ENCODE measurements at places on chromosomes 2 and 18. TPM values are rescaled to one million over a fixed set of nuclear protein-coding genes. Genes with fewer than 3 reads are reported as not detected.

GRCh38 chr2:155377931-155378444 lies 679.5 kb downstream of the KCNJ3 start:
- no peaks in the 10 kb centered on the region for H3K27me3 ChIP-seq
- no peak overlapping the region for H3K4me3 ChIP-seq
- no peak for DNase-seq
- H3K36me3 ChIP-seq = no peaks in the 10 kb centered on the region
- H3K4me1 ChIP-seq = no peaks in the 10 kb centered on the region

- H3K27ac ChIP-seq = no peak overlapping the region
- H3K36me3 ChIP-seq = no peaks in the 10 kb centered on the region
- H3K4me1 ChIP-seq = no peaks in the 10 kb centered on the region
Measured at GRCh38 chr2:60852282-60852860, 29.0 kb upstream of the REL start.

The HAUS1 gene
- 87.0 TPM for total RNA-seq

The SPC25 gene
- total RNA-seq = 28.5 TPM

GRCh38 chr2:168033966-168034365 lies 213.4 kb downstream of the STK39 start:
- H3K4me3 ChIP-seq = no peak overlapping the region
- H3K27ac ChIP-seq = no peak overlapping the region
- no peaks in the 10 kb centered on the region for H3K4me1 ChIP-seq

DNA sequence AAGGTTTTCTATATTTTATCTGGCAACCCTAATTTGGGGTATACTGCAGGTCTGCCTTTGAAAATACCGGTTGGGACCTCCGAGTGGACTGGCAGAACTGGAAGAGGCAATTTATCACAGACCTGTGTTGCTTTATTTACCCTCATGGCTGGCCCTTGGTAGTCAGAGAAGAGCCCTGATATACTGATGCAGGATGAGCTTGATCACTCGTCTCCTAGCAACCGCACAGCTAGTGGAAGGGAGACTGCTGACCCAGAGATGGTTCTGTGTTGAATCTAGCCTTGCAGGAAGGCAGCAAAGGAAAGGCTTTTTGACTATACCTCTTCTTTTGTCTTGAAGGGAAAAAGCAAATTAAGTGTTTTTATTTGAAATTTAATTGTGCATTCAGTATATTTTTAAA lies 154.7 kb downstream of the EML6 start:
- no peaks in the 10 kb centered on the region for H3K4me1 ChIP-seq
- no peak for DNase-seq

DNA sequence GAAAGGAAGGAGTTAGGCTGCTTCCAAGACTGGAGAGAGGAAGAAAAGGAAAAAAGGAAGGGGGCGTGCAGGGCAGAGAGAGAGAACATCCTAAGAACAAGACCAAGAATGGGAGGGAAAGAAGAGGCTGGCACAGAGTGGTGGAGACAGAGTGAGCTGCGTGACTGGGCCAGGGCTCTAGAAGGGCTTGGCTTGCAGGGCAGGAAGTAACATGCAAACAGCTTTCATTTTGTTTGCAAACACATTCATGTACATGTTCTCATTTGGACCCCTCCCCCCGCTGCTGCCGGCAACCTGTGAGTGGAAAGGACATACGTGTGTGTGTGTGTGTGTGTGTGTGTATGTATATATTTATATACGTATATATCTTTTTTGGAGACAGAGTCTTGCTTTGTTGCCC lies 46.8 kb upstream of the DNMT3A start:
- H3K4me1 ChIP-seq = no peaks in the 10 kb centered on the region
- no peak for DNase-seq
- no peaks in the 10 kb centered on the region for H3K27me3 ChIP-seq
- H3K4me3 ChIP-seq = no peak overlapping the region
- H3K27ac ChIP-seq = no peak overlapping the region
- H3K36me3 ChIP-seq = peaks cover 18% of the 10 kb centered on the region

GRCh38 chr2:239137165-239137897 lies 263.5 kb downstream of the HDAC4 start:
- H3K4me3 ChIP-seq = no peak overlapping the region
- DNase-seq = no peak
- no peaks in the 10 kb centered on the region for H3K27me3 ChIP-seq

- no peaks in the 10 kb centered on the region for H3K4me1 ChIP-seq
- H3K27me3 ChIP-seq = no peaks in the 10 kb centered on the region
- H3K4me3 ChIP-seq = no peak overlapping the region
- H3K36me3 ChIP-seq = peaks cover 26% of the 10 kb centered on the region
- no peak overlapping the region for H3K27ac ChIP-seq
- DNase-seq = no peak
Measured at GRCh38 chr2:86461042-86461743, 20.0 kb downstream of the KDM3A start.

DNA sequence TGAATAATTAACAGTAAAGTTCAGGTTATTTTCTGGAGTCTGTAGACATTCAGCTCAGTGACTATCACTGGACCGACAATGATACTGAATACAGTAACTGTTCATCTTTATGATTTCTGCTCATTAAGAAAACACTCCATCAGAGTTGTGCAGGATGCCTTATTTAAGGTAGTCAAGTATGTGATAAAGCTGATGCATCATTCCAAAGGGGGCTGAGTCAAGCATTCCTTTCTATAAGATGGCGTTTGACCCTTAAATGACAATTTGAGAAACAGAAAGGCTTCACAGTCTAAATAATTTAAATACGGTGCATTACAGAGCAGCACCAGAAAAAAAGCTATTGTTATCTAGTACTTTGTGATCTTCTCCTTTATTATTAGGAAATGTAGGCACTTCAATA lies 131.1 kb downstream of the CDH2 start:
- no peaks in the 10 kb centered on the region for H3K27me3 ChIP-seq
- H3K4me1 ChIP-seq = peaks cover 20% of the 10 kb centered on the region
- no peaks in the 10 kb centered on the region for H3K36me3 ChIP-seq
- no peak overlapping the region for H3K27ac ChIP-seq

The GAD1 gene
- total RNA-seq = 1.8 TPM

The NT5DC4 gene
- not detected for total RNA-seq

- 0 out of 3 replicates have a peak, but pooled peaks cover 1% of the 10 kb centered on the region for H3K36me3 ChIP-seq
- DNase-seq = no peak
- H3K27ac ChIP-seq = no peak overlapping the region
- no peak overlapping the region for H3K4me3 ChIP-seq
- no peaks in the 10 kb centered on the region for H3K27me3 ChIP-seq
- no peaks in the 10 kb centered on the region for H3K4me1 ChIP-seq
Measured at GRCh38 chr2:12877761-12878160, 161.0 kb downstream of the TRIB2 start.

Measured in H9 (cell line).